H54 (cell line): ENCODE measurements at places on chromosomes 11 and 22.

DNA sequence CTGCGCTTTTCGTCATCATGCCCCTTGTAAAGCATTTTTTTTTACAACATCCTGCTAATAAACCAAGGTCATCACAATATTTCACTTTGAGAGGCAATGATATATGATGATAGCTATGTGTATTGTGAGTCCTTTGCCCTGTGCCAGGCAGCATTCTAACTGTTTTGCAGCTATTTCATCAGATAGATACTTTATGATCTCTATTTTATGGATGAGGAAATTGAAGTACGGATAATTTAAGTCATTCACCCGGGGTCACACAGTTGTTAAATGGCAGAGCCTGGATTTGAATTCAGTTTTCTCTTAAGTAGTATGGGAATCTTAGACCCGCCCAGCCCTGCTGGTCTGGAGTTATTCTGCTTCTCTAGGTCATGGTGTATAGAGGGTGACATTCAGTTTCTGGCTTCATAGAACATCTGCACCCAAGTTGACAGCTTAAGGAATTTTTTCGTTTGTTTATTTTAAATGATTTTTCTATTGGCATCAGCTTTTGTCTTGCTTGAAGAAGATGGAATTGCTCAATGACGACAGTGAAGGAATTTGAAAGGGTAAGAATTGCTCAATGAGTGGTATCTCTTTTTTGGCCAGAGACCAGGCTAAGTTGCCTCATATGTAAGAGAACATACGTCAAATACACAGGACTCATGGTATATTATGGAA is 926 bp downstream of the PRR5L start:
- no peak for DNase-seq

GRCh38 chr11:10498426-10499250 is 42.3 kb downstream of the RNF141 start:
- DNase-seq, result no peak

DNA sequence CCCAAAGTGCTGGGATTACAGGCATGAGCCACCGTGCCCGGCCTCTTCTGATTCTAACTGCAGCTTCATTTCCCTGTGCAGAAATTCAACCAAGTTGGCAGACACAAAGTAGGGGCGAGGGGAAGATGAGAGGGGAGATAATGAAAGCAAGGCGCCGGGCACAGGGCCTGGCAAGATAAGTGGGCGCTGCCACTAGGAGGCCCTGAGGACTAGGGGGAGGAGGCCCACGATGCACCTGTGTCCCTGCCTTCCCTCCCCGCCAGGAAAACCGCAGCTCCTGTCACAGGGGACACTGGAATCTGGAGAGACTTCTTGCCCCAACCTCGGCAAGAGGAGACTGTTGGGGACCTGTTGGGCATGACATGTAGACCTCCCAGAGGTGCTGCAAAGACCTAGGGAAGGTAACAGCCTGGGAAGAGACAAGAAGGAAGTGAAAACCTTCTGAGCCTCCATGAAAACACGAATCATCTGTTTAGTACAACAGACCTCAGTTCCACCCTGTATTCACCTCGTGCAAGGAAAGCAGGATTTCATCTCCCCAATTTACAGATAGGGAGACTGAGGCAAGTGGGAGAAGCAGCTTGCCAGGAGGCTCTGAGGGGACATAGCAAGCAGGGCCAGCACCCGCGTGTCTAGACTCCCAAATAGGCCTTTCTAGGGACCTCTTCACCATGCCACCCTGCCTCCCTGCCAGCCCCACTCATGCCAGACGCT is 3.1 kb upstream of the LGALS1 start:
- no peak for DNase-seq

GRCh38 chr11:127273593-127274327 is 273.2 kb upstream of the KIRREL3 start:
- no peak for DNase-seq

- DNase-seq, result no peak
These were observed 128.0 kb downstream of the DSCAML1 start for GRCh38 chr11:117669062-117669461.

- no peak for DNase-seq
These were observed 65.2 kb downstream of the WNT7B start for GRCh38 chr22:45911601-45912271.

GRCh38 chr11:102389253-102389652 is 42.2 kb downstream of the BIRC2 start:
- DNase-seq, result no peak

GRCh38 chr11:26909991-26910591 is 83.8 kb upstream of the FIBIN start:
- no peak for DNase-seq

- DNase-seq, result no peak
These were observed 121.5 kb upstream of the RAG2 start for GRCh38 chr11:36719358-36720107.

DNA sequence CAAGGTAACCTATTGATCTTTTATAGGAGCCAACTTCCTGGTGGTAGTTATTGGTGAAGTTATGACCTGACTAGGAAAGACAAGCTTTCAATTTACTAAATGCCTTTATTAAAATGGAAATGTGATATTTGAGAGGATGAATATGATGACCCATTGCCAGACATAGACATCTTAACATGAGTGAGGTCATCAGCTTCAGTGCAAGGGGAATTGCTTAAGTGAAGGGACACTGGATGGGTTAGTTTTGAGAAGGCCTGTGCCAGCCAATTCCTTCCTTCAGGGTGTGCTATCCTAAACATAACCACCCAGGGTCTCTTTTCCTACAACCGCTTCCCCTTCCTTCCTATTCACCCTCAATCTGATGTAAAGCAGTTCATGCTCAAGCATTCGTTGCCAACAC is 21.5 kb downstream of the NAV2 start:
- no peak for DNase-seq

DNA sequence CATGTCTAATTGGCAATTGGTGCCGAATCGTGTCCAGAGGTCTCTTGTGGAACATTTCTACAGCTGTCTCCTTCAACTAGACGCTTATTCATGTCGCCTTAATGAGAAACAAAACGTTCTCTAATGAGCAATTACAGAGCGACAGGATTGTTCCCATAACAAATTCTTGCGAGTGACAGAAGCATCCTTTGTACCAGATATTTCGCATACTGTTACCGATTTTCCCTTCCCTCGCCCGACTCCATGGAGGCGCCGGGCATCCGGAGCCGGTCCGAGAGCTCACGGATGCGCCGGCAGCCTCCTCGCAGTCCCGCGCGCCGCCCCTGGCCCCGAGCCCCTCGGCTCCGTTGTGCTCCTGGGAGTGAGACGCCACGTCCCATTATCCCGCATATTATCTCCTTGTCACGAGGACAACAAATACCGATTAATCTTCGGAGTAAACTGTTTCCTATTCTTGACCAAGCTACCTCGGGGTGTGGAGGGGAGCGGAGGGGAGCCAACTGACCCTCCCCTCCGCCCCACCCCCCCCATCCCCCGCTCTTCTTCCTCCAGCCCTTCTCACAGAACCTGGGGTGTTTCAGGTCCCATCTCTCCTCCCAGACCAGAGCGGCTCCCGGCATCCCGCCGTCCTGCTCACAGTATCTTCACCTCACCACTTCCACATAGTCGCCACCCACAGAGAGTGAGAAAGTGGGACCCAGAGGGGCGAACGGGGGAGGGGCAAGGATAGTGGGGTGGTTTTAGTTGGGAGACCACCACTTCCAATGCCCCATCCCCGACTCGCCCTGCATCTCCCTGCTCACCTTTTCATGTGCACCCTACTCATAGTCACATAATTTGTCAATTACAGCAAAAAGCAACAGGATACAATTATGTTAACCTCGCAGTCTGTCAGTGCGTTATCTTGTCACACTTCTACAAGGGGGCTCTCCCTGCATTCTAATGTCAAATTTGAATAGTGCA is 11.4 kb downstream of the PAX6 start:
- no peak for DNase-seq

GRCh38 chr11:103953797-103954486 is 82.5 kb upstream of the DDI1 start:
- DNase-seq, result no peak

- no peak for DNase-seq
These were observed 275.3 kb downstream of the C11orf87 start for GRCh38 chr11:109697140-109697843.
